ENCODE measurements at places on chromosomes 7 and 10.

GRCh38 chr10:97140902-97141745 lies 44.6 kb downstream of the SLIT1 start:
- DNase-seq = no peak

GRCh38 chr7:585229-585711 lies 65.6 kb upstream of the PDGFA start:
- no peak for DNase-seq

DNA sequence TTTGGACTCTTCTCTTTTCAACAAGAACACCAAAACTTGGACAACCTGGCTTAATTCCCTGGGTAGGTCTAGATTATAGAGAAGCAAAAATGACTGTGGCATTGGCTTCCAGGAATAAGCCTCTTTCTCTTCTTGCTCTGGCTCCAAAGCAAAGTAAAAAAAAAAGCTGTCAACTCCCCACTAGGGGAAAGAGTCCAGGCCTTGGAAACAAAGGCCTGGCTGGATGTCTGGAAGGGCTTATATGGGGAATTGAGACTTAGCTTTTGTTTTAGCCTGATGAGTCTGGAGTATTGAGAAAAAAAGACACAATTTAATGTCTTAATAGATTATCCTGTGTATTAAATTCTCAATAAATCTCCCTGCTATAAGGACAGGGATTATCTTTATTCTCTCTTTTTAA lies 300.6 kb downstream of the SORCS3 start:
- DNase-seq = no peak

DNA sequence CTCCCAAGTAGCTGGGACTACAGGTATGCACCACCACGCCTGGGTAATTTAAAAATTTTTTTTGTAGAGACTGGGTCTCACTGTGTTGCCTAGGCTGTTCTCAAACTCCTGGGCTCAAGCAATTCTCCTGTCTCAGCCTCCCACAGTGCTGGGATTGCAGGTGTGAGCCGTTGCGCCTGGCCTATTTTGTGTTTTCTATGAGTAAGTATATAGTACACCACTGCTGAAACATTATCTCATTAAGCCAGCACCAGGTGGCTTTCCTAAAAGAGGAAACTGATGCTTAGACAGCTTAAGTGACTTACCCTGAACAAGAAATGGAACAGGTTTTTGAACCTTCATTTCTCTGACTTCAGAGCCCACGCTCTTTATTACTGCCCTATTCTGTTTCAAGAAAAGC lies 7.8 kb upstream of the PTPN12 start:
- DNase-seq = no peak

DNA sequence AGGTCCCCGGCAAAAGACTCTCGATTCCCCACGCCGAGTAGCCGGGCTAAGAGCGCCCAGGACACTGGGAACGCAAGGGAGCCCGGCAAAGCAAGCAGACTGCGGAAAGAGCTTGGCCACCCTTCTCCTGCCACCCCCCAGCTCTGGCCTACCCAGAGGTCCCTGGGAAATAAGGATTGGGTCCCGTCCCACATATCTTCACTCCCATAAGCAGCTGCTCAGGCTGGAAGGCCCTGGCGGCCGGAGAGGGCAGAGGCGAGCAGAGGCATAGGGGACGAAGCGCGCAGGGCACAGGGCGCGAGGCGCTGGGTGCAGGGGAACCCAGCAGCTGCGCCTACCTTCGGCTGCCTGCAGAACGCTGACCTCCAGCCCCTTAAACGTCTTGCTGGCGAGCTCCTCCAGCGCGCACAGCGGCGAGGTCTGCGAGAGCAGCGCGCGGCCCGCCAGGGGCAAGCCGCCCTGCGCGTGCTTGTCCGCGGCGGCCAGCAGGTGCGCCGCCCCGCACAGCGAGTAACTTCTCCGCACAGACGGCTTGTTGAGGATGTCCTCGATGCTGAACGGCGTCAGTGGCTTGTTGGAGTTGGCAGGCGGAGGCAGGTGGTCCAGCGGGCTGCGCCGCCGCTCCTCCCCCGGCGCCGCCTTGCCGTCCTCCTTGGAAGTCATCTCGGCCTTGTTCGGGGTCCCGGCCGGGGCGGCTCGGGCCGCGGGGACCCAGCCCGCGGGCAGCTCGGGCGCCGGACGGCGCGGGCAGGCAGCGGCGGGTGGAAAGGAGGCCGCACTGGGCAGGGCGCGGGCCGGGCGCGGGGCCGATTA lies 904 bp downstream of the LBX1 start:
- DNase-seq = no peak

GRCh38 chr10:23200997-23201652 lies 9.0 kb downstream of the PTF1A start:
- no peak for DNase-seq

DNA sequence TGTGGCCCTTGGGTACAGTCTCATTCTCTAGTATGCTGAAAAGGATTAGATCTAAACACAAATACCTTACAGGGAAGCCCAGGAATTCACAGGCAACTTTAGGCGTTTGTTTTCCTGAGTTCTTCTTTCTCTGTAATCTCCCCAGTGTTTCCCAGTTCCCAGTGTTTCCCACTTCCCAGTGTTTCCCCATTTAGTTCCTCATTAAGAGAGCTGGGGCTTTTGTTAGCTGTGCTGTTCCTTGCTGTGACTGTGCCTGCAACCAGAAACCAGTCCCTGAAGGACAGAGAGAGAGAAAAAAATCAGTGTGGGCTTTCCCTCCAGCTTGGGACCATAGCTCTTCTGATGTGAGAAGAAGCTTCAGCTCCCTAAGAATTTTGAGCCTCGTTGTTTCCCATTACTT lies 802.9 kb upstream of the COBL start:
- no peak for DNase-seq

- DNase-seq = no peak
These were observed 153.7 kb downstream of the CDK14 start for GRCh38 chr7:90749774-90750173.

DNA sequence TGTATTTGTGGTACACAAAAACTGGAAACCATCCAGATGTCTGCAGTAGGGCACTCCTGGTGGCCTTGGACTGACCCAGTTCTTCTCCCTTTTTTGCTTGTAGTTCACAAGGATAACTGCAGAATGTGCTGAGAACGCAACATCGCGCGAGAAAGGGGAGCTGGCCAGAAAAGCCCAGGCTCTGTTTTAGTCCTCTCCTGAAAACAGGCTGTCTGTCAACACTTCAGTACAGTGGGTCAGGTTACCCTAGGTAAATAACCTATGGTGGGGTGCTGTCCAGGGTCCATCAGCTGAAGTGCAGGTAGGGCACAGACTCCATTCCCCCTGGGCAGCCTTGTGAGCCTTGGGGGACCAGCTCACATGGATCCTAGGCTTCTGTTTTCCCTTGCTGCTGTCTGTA lies 495.8 kb downstream of the MDFIC start:
- no peak for DNase-seq

DNA sequence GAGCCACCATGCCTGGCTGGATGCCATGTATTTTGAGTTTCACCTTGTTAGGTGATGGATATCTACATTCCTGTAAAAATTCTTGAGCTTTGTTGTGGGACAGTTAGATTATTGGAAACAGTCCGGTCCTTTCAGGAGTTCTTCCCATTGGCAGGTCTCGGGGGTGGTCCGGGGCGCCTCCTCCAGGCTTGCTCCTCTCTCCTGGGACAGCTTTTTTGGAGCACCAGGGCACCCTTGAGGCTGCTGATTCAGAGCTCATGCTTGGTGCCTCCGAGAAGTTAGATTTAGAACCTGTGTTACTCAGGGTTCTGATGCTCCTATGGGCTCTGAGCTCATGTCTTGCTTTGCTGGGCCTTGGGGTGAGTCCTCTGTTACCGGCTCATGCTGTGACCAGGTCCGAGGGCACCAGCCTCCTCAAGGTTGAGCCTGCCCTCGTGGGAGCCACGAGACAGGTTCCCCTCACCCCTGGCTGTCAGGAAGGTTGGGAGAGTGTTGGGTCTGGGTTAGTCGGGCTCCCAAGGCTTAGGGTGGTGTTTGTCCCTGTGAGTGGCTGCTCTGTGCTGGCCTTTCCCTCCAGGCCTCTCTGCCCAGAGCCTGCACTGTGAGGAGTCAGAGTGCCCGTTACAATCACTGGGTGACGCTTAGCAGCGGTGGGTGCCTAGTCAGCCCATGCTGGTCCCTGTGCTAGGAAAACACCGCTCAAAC lies 6.0 kb downstream of the SPRN start:
- DNase-seq = no peak

GRCh38 chr10:79136236-79137005 lies 67.7 kb downstream of the ZMIZ1 start:
- no peak for DNase-seq

DNA sequence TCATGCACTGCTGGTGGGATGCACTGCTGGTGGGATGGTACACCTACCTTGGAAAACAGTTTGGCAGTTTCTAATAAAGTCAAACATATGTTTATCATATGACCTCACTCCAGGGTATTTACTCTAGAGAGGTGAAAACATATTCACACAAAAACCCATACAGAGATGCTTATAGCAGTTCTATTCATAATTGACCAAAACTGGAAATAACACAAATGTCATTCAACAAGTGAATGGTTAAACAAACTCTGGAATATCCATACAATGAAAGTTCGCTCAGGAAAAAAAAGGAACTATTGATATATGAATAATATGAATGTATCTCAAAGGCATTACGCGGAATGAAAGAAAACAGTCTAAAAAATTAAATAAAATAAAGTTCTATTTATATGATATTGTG lies 19.5 kb downstream of the CCDC71L start:
- no peak for DNase-seq

GRCh38 chr7:123846217-123846891 lies 1.4 kb downstream of the HYAL4 start:
- no peak for DNase-seq

DNA sequence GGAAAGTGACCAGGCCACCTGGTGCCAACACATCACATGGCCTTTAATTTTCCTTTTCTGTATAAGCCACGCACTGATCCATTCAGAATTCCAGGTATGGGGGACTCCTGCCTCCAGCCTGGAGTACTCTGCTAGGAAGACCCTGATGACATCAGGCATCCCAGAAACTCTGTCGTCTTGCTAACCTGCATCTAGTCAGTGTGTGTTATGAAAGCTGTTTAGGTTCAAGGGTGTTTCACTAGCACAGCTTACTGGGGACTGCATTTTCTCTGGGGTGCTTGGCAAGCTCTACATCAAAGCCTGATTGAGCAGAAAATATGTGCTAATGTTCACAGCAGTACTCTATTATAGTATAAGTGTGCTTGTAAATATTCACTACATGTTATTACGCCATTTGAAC lies 100.6 kb upstream of the MGMT start:
- DNase-seq = no peak

DNA sequence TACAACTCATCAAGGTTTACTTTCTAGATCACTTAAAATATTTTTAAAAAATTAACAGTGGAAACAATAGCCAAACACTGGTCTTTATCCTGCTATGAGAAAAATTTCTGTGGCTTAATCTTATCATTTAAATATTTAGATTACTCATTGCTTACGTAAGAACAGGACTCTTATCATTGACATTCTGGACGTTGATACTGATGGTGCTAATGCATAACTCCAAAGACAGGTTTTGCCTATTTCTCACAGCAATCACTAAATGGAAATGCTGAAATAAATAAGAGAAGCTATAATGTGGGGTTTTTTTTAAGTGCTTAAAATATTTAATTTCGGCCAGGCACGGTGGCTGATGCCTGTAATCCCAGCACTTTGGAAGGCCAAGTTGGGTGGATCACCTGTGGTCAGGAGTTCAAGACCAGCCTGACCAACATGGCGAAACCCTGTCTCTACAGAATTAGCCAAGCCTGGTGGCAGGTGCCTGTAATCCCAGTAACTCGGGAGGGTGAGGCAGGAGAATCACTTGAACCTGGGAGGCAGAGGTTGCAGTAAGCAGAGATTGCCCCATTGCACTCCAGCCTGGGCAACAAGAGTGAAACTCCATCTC lies 195.0 kb downstream of the HGF start:
- DNase-seq = no peak

DNA sequence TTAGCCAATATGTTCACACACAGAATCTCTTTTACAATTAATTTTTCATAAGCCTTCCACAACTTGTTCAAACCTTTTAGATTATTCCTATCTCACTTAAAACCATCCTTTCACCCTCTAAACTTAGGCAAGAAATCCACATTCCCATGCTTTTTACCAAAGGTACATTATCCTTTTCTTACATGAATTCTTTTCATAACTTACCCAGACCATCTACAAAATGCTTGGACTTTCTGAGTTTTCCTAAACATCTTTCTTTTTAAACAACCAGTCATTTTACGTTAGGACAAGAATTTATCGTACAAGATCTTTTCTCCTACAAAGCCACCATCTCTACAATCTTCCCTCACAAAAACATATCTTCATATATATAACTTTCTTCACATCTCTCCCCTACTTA lies 18.8 kb upstream of the GARS1 start:
- no peak for DNase-seq

DNA sequence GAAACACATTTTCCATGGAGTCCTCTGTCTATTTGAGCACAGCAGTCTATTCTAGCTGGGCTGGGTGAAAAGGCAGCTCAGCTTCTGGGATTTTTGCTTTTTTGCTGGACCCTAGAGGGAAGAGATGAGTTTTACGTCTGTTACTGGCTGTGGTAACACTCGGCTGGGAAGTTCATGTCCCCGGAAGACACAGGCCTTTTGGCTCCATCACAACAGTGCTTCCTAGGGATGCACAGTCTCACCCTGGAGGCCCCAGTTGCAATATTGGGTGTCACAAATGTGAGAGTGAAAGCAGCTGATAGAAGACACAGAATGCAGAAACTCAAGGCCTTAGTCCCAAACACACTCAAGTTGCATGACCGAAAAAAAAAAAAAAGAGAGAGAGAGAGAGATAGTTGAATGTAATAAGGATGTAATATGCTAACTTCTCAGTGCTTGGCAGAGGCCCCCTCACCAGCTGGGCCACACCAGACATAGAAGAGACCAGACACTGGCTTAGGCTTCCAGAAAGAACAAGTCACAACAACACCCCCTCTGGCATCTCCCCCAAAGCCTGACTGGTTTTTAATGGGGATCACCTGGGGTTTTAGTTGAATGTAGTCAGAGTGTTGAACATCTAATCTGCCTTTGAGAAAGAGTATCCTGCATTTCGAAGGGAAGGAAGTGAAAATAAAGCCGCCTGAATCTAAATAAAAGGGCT lies 545.4 kb upstream of the FZD8 start:
- no peak for DNase-seq

DNA sequence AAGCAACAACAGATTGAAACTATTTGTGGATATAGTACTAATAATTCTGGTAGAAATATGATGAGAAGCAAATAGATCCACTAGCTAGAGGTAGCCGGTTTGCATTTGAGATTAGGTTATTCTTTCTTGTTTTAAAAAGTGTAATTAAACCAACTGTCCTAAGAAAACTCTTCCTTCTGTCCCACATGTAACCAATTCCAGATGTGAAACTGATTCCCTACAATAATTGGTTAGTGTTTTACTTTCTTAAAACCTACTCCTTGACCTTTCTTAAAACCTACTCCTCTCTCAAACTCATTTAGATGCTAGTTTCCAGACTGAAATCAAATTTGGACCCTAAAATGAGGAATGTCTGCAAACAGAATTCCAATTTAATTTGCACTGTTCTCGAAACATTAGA lies 521.5 kb downstream of the SUGCT start:
- no peak for DNase-seq

DNA sequence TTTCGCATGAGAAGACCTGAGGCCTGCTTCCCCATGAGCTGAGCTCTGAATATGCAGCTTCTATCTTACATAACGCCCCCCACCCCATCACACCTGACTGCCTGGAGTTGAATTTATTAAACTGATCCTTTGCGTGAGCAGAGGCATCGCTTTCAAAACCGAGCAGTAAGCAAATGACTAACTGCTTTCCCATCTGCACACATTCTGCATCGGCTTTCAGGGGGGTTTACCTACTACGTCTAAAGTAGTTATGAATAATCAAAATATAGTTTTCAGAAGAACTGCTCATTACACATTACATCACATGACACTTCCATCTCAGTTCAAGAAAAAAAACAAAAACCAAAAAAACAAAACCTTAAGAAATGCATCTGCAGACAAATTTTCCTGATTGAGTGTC lies 54.7 kb upstream of the EGR2 start:
- DNase-seq = no peak

Data from skeletal muscle cell (primary cell).